AG09319 (cell line): ENCODE measurements at places on chromosomes 13 and 19.

DNA sequence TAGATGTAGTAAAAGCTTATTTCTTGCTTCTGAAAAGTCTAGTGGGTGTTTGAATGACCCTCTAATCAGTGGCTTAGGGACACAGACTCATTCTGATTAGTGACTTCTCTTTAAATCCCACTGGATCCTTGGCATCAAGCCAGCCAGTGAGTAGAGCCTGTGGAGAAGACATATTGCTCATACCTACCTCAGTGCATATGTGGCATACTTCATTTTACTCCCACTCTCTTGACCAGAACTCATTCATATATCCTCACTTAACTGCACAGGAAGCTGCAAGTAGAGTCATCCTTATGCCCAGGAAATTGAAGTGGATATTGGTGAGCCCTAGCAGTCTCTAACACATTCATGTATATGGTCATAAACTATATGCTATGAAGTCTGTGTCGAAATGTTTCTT is 148.3 kb downstream of the PDS5B start:
- no peak for DNase-seq

GRCh38 chr13:39385621-39386231 is 217.3 kb downstream of the LHFPL6 start:
- DNase-seq = no peak

DNA sequence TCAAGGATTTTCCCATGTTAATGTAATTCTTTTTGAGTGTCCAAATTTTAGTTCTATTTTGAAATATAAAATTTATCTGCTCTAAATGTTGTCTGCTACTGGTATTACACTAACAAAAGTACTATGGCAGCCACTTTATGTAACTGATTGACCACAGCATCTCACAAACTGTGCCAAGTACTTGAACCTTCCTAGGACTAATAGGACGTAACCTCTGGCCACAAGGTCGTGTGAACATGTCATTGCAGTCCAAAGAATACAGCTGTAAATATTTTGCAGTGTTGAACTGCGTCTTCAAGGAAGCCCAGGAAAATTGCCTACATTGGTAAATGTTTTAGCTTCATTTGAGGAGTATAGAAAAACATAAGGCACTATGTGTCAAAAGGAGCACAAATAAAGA is 1.9 kb downstream of the KCTD4 start:
- no peak for DNase-seq

- no peak for DNase-seq
These were observed 268.3 kb downstream of the RFC3 start for GRCh38 chr13:34086281-34086680.

- DNase-seq = no peak
These were observed 70.2 kb downstream of the KLF5 start for GRCh38 chr13:73129023-73129422.

- DNase-seq = no peak
These were observed 284.5 kb downstream of the KCNRG start for GRCh38 chr13:50299546-50300249.

GRCh38 chr19:46603195-46603637 is 2.1 kb downstream of the CALM3 start:
- DNase-seq = no peak

DNA sequence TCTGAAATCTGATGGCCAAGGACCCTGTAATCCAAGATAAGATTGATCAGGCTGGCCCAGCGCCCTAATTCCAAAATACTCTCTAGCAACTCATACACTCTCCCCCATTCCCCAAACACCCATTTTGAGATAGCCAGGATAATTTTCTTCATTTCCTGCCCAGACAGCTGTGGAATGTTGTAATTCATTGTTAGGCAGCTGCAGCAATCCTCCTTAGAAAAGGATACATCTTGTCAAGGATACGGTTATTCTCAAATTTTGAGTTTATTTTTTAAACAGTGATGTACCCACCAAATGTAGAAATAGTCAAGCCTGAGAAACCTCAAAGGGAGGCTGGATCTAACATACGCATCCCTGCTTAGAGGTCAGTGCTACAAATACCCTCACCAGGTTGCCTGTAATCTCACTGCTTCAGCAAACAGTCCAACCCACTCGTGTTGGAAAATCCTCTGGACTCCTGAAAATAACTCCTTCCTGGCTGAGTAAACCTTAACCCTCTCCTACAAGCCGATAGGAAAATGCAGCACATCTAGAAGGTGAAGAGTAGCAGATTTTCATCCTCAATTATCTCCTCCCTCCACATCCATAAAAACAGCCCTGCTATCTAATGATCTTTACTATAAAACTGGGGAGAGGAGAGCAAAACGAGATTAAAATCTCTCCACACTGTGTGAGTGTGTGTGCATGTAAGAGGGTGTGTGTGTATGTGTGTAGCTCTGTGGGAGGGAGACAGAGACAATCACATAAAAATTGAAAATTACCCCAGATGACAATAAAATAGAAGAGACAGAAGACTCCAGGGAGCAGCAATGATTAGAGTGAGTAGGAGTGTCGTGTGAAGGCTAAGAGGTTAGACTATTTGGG is 683.1 kb downstream of the DIAPH3 start:
- no peak for DNase-seq

- no peak for DNase-seq
These were observed 9.1 kb upstream of the DPP9 start for GRCh38 chr19:4732680-4733114.

- no peak for DNase-seq
These were observed 908.2 kb downstream of the EFNB2 start for GRCh38 chr13:105627270-105627669.

GRCh38 chr19:42269478-42270345 is 660 bp downstream of the CIC start:
- DNase-seq = no peak

DNA sequence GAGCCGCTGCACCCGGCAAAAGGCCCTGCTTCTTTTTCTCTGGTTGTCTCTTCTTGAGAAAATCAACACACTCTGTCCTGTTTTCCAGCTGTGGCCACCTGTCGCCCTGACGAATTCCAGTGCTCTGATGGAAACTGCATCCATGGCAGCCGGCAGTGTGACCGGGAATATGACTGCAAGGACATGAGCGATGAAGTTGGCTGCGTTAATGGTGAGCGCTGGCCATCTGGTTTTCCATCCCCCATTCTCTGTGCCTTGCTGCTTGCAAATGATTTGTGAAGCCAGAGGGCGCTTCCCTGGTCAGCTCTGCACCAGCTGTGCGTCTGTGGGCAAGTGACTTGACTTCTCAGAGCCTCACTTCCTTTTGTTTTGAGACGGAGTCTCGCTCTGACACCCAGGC is 17.2 kb downstream of the LDLR start:
- DNase-seq = no peak

GRCh38 chr19:36573895-36574720 is 1.0 kb upstream of the ZNF529 start:
- no peak for DNase-seq

DNA sequence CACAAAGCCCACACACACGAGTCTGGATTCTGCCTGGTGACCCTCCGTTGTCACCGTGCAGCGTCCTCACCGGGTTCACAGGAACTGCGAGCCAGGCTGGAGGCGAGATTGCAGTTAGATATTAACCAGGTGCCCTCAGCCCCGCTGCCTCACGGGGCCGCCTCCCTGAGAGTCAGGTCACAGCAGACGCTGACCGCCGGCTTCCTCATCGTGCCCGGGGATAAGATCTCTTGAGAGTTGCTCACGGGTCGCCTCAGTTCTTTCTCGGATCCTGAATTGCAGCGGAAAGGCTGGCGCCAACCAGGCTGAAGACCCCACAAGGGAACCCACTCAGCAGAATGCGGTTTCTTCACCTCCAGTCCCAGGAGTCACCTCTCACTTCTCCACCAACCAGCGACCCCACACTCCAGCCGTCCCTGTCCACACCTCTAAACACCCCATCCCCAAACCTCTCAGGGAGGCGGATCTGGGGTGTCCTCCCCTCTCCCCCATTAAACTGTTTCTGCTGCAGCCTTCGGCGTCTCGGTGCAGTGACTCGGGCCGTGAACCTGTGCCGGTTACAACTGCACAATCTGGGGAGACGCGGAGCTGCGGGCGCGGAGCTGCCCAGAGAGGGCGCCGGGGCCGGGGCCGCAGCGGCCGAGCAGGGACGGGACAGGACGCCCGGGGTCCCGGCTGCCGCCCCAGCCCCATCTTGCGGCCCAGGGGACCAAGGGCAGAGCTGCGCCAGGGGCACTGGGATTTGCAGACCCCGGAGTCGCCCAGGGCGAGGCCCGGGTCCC is 591 bp downstream of the ZNF823 start:
- DNase-seq = no peak

- DNase-seq = no peak
These were observed 1399.5 kb downstream of the PCDH9 start for GRCh38 chr13:65830411-65831205.

DNA sequence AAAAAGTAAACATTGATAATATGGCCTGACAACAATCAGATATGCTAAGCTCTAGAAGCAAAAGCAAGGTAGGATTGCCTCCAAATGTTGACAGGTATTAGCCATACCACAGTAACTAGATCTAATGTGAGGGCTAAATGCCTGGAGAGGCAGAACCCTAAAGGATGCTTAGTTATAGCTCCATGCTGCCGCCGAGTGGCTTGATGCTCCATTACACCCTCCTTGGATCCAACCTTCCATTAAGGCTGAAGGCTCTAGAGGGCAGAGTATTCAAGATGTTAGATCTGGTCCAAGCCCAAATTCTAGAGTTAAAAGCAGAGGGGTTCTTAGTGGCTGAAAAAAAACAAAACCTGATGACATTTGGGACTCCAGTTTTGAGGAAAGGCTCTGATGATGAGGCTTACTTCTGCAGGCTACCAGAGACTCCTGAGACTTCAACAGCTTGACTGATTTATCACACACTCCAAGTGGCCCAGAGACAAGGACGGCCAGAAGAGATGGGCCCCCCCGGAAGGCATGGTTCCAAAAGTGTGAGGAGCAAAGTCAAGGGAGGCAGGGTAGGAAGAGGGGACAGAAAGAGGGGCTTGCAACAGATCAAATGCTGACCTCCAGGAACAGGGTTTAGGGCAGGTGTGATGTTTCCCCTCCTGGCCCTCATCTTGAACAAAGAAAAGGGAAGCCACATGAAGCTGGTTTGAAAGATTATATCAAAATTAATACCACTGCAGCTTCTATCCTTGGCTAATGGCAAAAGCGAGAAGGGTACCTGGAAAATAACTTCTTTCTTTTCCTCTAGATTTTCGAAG is 21.9 kb upstream of the CPB2 start:
- DNase-seq = peak; percentile 23

GRCh38 chr19:18493440-18494266 is 28.2 kb downstream of the ELL start:
- DNase-seq = no peak

DNA sequence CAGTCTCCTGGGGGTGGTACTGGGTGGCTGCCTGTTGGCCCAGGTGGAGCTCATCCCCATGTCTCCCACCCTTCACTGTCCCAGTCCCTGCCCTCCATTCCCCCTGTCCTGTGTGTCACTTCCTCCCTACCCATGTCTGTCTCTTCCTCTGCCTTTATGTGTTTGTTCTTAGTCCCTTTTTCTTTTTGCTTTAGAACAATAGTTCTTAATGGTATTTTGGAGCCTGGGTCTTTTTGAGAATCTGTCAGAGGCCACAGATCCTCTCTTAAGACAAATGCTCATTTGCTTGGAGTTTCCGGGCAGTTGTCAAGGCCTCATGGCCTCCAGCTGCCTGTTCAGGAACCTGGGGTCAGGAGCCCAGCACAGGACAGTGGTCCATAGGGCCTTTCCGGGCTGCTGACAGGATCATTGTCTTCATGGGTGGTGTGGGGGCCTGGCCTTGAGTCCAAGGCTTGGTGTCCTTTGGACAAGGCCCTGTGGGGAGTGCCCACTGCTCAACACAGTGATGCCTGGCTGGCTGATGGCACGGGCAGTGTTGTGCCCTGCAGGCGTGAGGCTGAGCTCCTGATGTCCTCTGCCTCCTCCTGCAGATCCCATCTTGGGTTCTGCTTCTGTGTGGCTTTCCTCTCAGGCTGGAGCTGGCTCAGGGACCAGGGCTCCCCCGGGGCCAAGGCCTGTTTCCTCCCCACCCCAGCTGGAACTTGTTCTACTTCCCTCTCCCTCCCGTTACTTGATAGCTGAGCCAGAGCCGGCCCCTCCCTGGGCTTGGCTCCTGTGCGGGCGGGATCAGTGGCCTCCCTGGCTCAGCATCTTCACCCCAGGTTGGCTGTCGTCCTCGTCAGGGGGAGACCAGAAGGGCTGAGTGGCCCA is 3.5 kb downstream of the EGLN2 start:
- no peak for DNase-seq

DNA sequence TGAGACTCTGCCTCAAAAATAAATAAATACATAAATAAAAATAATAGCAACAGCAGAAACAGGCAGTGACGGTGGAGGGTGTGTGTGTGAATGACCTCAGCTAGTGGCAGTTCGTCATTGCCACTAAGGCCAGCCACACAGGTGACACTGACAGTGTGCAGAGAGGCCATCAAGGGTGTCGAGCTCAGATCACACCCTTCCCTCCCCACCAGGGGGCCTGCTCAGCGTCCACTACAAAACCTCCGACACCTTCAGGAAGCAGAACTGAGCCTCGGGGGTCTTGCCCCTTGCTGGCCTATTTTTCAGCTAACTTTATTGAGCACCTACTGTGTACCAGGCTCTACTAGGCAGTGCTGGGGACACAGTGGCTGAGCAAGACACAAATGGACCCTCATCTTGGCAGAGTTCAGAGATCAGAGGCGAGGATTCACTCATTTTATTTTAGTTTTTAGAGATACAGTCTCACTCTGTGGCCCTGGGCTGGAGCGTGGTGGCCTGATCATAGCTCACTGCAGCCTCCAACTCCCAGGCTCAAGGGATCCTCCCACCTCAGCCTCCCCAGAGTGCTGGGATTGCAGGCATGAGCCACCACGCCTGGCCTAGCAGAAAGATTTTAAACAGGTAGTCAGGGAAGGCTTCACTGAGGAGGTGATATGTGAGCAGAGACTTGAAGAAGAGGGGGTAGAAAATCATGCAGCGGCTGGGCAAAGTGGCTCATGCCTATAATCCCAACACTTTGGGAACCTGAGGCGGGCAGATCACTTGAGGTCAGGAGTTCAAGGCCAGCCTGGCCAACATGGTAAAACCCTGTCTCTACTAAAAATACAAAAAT is 30.3 kb upstream of the SEMA6B start:
- no peak for DNase-seq

DNA sequence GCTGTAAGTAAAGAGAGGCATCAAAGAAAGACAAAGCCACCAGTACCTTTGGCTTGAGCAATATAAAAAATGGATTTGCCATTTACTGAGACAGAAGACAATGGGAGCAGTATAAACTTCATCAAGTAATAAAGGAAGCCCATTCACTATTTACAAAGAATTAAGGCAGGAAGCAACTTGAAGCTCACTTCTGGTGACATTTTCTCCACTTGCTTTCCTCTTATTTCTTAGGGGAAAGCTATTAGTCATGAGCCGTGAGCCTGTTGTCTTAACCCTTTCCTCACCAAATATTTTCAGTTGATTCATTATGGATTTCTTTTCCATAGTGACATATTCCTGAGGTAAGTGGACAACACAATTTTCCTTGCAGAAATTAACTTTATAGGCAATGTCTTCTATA is 156.8 kb downstream of the DNAJC3 start:
- DNase-seq = no peak

GRCh38 chr13:66612983-66613382 is 617.2 kb downstream of the PCDH9 start:
- DNase-seq = no peak

GRCh38 chr13:64154514-64154913 is 2738.9 kb upstream of the PCDH20 start:
- no peak for DNase-seq
